Ovary (tissue), 10 donors: ENCODE measurements at places on chromosomes 12 and 14. TPM values are rescaled to one million over a fixed set of nuclear protein-coding genes. Genes with fewer than 3 reads are reported as not detected.
A peak's percentile ranks its signal among the peaks of the same experiment; 100 is the strongest.

The GZMB gene
- 4.0 TPM for polyA plus RNA-seq

The GSC gene
- polyA plus RNA-seq, result not detected

The BATF gene
- polyA plus RNA-seq, result 1.5 TPM

The CEP290 gene
- polyA plus RNA-seq, result 6.8 TPM

The NEUROD4 gene
- polyA plus RNA-seq, result not detected

DNA sequence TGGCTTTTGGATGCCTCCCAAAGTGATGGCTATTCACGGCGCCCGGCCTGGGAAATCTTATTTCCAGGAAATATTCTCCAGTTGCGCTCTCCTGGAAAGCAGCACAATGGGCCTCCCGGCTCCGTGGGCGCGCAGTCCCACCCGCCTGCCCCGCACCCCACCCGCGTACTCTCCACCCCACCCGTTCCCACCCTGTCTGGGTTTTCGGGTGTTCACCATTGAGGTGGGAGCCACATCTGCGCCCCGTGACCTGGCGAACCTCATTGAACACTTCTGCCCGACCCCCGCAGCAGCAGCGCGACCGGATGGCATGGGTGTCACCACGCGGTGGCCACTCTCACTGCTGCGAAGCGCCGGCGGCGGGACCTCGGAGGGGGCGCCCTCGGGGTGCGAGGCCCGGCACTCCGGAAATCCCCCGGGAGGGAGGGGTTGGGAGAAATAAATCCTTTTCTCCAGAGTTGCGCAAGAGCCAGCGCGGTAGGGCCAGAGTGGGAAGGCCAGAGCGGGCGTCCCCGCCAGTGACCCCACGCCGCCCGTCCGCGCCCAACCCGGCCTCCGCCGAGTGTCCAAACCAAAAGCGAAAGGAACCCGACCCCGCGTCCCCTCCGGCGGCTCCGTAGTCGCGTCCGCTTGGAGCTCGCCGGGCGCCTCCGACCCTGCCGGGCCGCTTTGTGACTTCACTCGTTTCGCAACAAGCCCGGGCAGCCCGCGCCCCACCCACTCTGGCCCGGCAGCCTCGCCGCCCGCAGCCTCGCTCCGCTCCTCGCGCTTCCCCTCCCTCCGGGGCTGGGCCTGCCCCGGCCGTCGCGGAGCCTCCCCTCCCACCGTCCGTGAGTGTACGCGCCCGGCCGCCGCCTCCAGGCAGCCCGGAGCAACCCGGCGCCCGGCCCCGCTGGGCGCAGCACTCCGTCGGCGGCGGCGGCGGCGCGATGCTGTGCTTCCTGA is at the start of gene DRAM1:
TSS of gene DRAM1 (plus strand) at position 720 of the 945 bp plus-strand sequence. CDS start at position 930, 210 bp downstream.
- no peaks in the 10 kb centered on the region for H3K27me3 ChIP-seq
- H3K4me1 ChIP-seq, result peaks cover 3% of the 10 kb centered on the region
- peak within 1 kb of the TSS; percentile 94 for H3K27ac ChIP-seq
- peak within 1 kb of the TSS; percentile 59 for H3K4me3 ChIP-seq
- peak; percentile 91 for DNase-seq

GRCh38 chr12:57983146-57983857 is 41.9 kb downstream of the ATP23 start:
- no peak overlapping the region for H3K4me3 ChIP-seq
- no peaks in the 10 kb centered on the region for H3K27me3 ChIP-seq
- H3K27ac ChIP-seq, result no peak overlapping the region
- H3K36me3 ChIP-seq, result no peaks in the 10 kb centered on the region
- no peaks in the 10 kb centered on the region for H3K4me1 ChIP-seq
